ENCODE measurements at places on chromosomes 4 and X.

- DNase-seq, result peak; percentile 41
Observed at GRCh38 chr4:183099537-183100297, 660 bp downstream of the WWC2 start.

GRCh38 chr4:60345392-60345791 is 854.7 kb upstream of the ADGRL3 start:
- DNase-seq, result no peak

DNA sequence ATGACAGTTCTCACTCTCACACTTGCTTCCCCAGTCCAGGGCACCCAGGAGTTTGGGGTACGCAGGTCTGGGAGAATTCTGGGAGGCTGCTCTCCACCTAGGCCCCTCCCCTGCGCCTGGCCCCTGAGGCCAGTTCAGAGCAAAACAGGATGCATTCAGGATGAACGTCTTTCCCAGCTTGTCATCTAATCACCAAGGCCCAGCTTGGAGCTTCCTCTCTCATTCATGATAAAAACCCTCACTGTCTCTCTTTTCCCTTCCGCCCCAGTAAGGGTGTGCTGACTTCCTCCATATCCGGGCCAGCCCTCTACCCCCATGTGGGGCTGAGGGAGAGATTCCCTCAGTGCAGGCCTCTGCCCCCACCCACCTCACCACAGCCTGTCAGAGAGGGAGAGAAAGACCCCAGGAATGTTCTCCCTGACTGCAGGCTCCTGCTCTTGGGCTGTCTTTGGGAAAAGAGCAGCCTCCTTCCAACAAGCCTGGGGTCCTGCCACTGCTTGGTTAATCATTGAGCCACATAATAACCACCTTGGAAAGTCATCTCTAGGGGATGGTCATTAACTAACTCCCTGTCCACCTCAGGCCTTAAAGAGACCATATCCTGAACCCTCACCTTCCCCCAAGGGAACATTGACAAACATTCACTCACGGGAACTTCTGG is 50.1 kb downstream of the STARD8 start:
- peak; percentile 38 for DNase-seq

GRCh38 chr4:112257098-112257497 is 25.5 kb downstream of the AP1AR start:
- no peak for DNase-seq

- DNase-seq, result no peak
Observed at GRCh38 chrX:6472652-6473342, 62.1 kb downstream of the VCX3A start.

DNA sequence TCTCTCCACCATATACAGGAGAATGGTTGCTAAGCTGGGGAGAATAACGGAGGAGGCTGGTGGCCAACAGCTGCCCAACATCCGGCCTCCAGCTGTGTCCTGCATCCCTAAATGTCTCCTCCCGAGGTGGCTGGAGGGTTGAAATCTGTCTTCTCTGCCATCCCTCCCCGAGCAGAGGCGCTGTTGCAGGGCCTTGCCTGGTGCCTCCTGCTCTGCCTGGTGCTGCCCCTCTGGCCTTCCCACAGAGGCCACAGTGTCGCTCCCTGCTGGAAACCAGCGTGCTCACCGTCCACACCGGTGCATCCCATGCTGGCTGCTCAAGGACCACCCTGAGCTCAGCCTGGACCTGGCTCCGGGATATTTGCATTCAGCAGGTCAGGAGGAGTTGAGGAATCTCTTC is 115.2 kb downstream of the ENPP6 start:
- no peak for DNase-seq

- DNase-seq, result no peak
Observed at GRCh38 chrX:2495595-2495994, 5.2 kb downstream of the DHRSX start.

- DNase-seq, result no peak
Observed at GRCh38 chr4:70511365-70511764, 7.0 kb upstream of the AMTN start.

- no peak for DNase-seq
Observed at GRCh38 chrX:127459790-127460189, 592.4 kb downstream of the ACTRT1 start.

DNA sequence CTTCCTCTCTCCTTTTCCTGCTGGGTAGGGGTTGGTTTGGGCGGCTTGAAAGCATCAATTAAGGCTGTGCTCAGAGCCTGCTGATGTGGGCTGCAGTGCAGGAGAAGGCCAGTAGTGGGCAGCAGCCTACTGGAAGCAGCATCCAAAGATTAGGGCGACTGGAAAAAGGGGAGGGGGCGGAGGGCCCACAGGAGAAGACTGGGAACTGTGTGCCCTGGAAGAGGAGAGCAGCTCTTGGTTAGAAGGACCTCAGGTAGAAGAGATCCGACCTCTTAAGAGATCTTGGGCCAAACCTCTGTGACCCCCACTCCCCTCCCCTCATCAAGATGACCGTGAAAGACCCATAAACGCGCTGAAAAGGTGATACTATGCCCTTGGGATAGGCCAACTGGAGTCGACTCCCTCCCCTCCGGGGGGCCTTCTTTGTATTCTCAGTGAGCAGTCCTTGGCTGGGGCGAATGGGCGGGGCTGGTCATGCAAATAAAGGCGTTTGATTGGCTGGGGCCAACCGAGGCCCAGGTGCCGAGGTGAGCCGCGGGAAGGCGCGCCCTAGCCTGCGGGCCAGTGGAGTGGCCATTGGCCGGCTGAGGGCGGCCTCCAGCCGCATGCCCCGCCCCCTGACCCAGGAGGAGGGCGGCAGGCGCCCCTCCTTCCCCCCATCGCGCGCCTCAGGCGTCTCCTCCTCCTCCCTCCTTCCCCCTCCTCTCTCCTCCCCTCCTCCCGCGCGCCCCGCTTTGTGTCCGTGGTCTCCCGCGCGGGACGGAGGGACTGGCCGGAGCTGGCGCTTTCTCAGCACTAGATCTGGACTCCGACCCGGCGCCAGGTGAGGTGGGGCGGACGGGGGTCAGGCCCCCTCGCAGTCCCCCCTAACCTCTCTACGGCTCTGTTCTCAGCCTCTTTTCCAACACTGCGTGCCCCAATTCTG is 10.1 kb downstream of the DLG3 start:
- peak; percentile 39 for DNase-seq

- no peak for DNase-seq
Observed at GRCh38 chrX:85084770-85085393, 81.2 kb downstream of the APOOL start.

DNA sequence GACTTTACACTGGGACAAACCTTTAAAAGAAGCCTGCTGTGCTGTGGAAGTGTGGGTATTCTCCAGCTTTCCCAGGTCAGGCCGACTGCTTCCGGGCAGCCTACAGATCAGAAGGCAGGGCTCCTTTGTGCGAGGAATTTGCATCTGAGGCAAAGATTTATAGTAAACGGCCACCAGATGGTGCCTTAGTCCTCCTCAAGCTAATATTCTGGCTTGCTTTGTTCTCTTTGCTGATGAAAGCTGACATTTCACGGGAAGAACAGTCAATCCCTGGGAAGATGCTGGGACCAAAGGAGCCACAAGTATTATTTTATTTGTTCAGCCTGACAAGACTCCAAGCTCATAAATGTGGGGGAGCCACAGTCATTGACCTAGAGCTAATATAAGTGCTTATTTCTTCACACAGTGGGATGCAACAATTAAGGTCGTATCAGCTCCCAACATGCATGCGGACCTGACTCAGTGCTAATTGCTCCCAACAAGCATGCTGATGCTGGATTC is 120.7 kb upstream of the TRIM2 start:
- DNase-seq, result peak; percentile 89

GRCh38 chr4:14701896-14702295 is 300.4 kb upstream of the CPEB2 start:
- no peak for DNase-seq

GRCh38 chr4:27154706-27155105 is 294.1 kb downstream of the STIM2 start:
- no peak for DNase-seq

DNA sequence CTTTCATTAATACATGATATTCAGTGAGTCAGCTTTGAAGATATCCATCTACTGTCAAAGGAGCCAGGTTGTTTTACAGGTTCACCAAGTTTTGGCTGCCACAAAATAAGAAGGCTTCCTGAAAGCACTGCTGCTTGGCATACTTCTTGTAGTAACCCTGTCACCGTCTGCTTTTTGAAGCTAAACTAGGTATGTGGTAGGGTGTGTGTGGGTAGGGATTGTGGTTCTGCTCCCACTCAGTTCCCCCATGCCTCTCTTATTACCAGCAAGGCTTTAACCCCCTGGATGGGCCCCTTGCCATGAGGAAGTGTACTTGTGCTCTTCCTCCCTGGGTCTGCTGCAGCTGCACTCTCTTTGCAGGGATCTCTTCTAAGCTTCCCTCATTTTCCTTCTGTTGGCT is 191.2 kb downstream of the BANK1 start:
- DNase-seq, result peak; percentile 98

DNA sequence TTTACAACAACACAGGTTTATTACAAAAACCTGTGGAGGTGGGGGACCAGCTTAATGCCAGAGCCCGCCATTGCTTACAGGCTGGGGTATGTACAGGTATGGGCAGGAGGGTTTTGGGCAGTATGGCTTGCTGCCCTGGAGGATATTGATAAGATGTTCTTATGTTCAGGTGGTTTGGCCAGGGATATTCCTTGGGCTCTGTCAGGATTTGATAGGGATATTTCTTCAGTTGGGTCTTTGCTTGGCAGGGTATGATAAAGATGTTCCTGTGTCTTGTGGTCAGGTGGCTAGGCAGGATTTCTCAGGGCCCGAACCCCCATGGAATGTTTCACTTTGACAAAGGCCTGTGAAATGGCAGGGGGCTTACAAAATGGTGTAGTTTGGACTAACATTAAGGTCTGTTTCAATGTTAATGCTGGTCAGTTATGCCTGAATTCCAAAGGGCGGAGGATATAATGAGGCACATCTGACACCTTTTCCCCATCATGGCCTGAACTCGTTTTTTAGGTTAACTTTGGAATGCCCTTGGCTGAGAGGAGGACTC is 3.1 kb downstream of the MGST2 start:
- no peak for DNase-seq

DNA sequence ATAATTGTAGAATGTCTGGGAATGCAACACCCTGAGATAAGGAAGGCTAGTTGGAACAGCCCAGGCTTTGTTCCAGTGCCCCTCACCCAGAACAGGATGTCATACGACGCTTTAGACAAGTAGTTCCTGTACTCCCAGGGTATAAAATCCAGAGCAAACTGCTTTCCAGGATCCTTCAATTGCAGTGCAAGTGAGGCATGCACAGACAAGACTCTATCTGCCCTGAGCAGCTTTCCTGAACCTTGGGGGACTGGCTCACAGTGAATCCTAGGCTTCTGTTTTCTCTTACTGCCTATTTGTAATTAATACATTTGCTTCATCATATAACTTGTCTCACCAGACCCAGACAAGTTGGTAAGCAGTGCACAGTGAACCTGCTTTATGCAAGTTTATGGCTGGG is 48.4 kb upstream of the IL9R start:
- no peak for DNase-seq

GRCh38 chr4:54120518-54120917 is 20.6 kb downstream of the GSX2 start:
- DNase-seq, result no peak

GRCh38 chr4:18012807-18013462 is 8.6 kb downstream of the LCORL start:
- no peak for DNase-seq

- DNase-seq, result no peak
Observed at GRCh38 chrX:136182414-136182813, 35.1 kb downstream of the FHL1 start.

DNA sequence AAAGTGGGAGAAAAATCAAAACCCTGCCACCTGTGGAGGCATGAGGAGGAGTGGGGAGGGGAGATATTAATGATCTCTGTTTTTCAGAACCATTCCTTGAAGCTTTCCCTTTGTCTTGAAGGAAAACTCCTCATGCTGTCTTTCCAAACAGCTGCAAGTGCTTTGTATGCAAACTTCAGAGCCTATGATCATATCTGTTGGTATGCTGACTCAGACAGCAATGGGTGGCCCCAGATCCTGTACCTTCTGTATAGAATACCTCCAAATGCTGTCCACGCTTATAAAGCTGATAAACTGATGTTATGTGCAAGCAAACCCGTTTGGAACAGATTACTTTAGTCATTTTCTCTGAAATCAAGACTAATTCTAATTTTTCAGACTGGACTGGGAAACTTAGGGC is 31.9 kb downstream of the BMP15 start:
- DNase-seq, result no peak

DNA sequence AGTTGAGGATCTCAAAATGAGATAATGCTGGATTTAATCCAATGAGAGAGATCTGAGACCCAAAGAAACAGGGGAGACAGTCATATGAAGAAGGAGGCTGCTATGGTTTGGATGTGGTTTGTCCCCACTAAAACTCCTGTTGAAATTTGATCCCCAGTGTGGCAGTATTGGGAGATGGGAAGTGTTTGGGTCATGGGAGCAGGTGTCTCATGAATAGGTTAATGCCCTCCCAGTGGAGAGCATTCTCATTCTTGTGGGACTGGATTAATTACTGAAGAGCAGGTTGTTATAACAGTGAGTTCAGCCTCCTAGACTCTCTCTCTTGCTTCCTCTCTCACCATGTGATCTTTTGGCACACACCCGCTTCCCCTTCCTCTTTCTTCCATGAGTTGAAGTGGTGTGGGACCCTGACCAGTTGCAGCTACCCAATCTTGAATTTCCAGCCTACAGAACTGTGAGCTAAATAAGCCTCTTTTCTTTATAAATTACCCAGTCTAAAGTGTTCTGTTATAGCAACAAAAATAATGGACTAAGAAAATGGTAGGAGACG is 70.3 kb downstream of the PPEF2 start:
- DNase-seq, result no peak

GRCh38 chr4:1764670-1765069 is 28.4 kb upstream of the FGFR3 start:
- DNase-seq, result no peak

- DNase-seq, result peak; percentile 30
Observed at GRCh38 chrX:31266203-31267076, 194.6 kb upstream of the FTHL17 start.

DNA sequence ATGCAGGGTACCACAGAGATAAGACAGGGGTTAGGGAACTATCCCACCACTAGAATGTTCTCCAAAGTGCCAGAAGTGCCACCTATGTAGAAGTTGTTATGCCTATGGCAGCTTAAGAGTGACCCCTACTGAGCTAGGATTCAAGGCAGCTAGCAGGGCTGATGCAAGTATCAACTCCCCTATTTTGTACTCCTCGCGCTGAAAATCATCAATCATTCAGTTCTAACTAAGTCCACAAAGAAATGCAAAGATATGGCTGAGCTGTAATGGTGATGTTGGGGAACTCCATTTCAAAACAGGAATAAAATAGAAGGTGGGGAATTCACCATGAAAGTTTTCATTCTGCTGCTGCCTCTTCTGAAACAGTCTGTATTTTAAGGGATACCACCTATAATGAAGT is 13.8 kb downstream of the ACSL4 start:
- DNase-seq, result no peak

GRCh38 chrX:134634691-134635090 is 23.6 kb downstream of the PLAC1 start:
- DNase-seq, result no peak

All from trophoblast cell (in vitro differentiated cells and primary cell).